GM04503 (cell line): ENCODE measurements at places on chromosomes 2 and 18.

DNA sequence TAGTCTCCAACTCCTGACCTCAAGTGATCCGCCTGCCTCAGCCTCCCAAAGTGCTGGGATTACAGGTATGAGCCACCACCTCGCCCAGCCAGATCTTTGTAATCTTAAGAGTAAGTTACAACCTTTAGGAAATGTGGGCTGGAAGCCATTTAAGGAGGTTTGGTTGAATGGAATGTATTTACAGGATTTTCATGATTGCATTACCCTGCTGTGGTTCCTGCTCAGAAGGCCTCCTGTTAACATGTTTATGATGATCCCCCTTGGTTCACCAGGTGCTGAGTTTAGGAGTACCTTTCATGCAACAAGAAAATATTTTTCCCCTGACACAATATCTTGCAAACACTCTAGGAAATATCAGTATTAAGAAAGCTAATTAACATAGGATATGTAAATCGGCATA, 187.4 kb upstream of the SH3BP4 start:
- no peak for DNase-seq

DNA sequence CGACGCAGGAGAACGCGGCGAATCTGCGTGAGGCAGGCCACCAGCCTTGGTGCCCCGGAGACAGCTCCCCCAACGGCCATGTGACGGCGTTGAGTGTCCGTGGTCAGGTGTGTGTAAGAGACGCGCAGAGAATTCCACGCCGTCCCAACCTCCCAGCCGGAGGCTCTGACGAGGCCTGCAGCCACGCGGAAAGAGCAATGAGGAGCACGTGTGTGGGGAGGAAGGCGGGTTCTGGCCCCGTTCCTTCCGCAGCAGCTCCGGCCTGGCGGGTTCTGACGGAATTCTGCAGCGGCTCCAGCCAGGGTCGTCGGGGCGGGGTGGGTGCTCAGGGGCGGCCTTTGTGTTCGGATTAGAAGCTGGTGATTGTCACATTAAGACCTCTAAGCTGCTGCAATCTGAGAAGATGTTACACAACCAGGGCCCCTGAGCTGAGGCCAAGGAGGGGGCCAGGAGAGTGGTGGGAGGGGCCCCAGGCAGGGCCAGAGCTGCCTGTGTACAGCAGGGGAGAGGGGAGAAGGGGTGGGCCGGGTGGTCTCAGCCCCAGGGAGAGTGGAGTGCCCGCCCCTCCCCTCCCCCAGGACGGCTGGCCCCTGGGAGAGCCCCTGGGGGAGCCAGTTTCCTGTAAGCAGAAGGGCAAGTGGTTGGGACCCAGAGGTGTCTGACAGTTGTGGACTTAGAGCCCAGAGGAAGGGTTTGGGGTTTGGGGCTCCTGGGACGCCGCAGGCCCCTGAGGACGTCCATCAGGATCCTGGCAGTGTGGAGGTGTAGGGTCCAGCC, 5.1 kb upstream of the GAL3ST2 start:
- DNase-seq = no peak

GRCh38 chr2:29916571-29916970, 4.8 kb downstream of the ALK start:
- no peak for DNase-seq

DNA sequence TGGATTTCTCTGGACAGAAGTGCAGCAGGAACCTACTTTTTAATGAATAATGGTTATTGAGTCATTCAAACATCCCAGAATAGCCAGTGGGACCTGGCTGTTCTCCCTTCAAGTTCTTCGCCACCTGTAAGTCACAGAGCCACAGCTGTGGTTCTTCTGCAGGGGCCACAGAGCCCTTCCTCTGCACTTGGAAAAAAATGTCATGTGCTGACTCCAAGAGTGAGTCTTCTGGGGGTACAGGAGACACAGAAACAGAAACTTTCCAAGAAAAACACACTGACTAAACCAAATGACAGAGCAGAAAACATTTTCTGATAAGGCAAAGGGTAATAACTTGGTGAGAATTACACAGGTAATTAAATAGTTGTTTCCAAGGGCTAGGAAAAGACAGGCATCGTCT, 68.7 kb upstream of the FN1 start:
- DNase-seq = no peak

- DNase-seq = no peak
These were observed 7.5 kb downstream of the MEX3C start for GRCh38 chr18:51190000-51190399.

GRCh38 chr2:219416235-219416602, 2.0 kb upstream of the DES start:
- no peak for DNase-seq

GRCh38 chr2:39706312-39706711, 40.6 kb downstream of the TMEM178A start:
- no peak for DNase-seq

DNA sequence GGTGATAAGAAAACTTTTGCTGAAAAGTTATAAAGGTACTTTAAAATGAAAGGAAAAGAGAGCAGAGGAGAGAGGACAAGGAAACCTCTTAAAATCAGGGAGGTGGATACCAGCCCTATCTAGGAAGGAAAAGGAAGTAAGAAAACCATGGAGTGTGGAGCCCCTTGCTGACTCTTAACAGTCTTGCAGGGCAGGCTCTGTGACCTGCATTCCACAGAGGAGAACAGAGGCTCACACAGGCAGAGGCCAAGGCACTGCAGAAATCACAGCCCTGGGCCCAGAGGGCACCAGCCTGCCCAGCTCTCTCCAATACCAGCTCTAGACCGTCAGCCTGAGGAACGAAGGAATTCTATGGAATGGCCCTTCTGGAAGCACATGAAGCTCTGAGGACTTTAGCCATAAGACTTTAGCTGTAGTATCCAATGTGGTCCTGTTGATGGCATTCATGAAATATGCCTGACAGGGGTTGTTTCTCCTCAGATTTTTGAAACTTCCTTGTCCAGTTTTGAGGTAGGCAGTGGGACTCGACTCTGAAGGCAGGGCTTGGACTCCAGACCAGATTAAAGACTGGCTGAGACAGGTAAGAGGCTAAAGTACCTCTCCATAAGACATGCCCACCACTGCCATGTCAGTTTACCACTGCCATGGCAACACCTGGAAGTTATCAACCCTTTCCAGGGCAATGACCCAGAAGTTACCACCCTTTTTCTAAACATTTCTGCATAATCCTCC, 216.3 kb downstream of the ANAPC1 start:
- DNase-seq = peak; percentile 26

DNA sequence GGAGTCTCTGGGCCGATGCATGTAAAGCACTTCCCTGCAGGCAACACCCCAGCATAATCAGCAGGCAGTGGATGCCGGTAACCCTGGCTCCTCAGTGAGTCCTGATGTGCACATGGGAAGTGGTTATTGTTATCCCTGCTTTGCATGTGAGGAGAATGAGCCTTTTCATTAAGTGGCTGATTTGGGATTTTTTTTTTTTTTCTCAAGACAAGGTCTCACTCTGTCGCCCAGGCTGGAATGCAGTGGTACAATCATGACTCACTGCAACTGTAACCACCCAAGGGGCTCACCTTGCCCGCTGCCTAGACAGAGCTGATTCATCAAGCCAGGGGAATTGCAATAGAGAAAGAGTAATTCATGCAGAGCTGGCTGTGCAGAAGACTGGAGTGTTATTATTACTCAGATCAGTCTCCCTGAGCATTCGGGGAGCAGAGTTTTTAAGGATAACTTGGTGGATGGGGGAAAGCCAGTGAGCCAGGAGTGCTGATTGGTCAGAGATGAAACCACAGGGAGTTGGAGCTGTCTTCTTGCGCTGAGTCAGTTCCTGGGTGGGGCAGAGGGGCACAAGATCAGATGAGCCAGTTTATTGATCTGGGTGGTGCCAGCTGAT, 95.4 kb downstream of the SOCS6 start:
- peak; percentile 67 for DNase-seq

DNA sequence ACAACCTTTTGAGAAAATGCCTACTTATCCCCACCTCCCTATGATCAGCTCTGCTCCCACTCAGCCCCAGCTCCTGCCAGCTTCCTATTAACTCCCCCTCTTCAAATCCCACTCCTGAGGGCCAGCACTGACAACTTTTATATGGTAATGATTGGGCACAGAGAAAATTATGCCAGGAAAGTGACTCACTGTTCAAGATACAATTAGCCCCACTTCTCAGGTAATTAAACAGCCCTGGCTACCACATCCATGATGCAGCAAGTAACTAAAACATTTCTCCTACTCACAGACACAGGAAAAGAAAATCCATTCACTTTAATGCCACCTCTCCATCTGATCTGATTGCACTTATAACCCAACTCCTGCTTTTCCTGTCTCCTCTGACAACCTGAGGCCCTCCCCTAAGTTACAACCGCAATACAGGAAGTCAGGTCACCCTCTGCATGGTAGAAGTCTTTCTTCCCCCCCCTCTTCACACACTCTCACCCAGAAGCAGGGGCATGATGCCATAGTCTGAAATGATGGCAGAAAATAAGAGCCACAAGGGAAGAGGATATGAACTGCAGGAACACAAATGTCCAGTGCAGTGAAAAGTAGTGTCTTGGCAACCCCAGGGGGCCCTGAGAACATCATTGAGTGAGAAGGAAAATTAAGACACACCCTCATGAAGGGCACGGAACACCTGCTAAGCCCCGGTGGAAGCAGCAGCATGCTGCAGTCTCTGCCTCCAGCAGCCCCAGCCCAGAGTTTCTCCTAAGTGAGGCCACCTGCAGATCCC, 54.4 kb downstream of the STK39 start:
- no peak for DNase-seq

GRCh38 chr2:240258685-240259084, 118.2 kb upstream of the OTOS start:
- DNase-seq = no peak

DNA sequence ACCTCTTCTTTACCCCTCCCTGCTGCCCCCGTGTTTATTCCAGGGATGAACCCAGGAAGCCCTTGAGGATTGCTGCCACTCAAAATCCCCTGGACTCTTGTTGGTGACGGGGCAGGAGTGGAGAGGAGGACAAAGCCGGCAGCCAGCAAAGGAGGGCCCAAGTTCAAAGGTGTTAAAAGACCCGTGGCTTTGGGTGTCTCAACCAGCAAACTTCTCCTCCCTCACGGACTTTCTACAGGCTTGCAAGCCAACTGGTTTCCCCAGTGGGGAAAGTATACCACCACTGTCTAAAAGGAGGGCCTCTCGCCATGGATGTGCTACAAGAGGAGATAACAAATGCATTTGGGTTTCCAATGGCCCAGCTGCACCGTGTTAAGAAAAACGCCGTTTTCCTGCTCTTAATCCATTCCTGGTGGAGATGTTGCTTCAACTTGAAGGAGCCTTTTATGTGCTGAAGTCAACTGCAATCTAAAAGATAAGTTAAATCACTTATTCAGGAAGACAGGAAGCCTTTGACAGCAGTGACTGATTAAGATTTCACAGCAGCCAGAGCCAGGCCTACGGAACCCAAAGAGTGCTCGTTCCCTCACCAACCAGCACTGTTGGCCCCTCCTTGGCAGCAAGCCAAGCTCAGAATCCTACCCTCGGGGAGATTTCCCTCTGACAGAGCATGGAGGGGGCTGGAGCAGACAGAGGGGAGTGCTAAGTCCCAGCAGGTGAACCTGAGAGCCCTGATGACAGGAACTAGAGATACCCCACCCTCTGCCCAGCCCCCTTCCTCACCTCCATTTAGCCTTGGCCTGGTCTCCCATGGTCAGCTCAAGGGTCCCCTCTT, 57.8 kb downstream of the ZBTB7C start:
- DNase-seq = no peak
